ENCODE measurements at places on chromosomes 16 and 17. TPM values are rescaled to one million over a fixed set of nuclear protein-coding genes. Genes with fewer than 3 reads are reported as not detected.

The GLP2R gene
- total RNA-seq: under 0.01 TPM

The ATF7IP2 gene
- 3.1 TPM for total RNA-seq

The NOTUM gene
- not detected for total RNA-seq

The CLEC19A gene
- not detected for total RNA-seq

The ACSM2A gene
- not detected for total RNA-seq

The IRX3 gene
- 15.6 TPM for total RNA-seq

The EFCAB13 gene
- 4.1 TPM for total RNA-seq

The RND2 gene
- 0.34 TPM for total RNA-seq

The TBC1D3H gene
- total RNA-seq: not detected

The C16orf96 gene
- under 0.01 TPM for total RNA-seq

The GAS2L2 gene
- not detected for total RNA-seq

The ABCA5 gene
- 11.7 TPM for total RNA-seq

The KCNJ18 gene
- not detected for total RNA-seq

The CDIP1 gene
- total RNA-seq: 8.7 TPM

The CLEC18C gene
- 0.34 TPM for total RNA-seq

The SLC4A1 gene
- total RNA-seq: not detected

The TNK1 gene
- 0.69 TPM for total RNA-seq

The HBQ1 gene
- 1.4 TPM for total RNA-seq

The CLEC3A gene
- total RNA-seq: not detected

The TBC1D3K gene
- not detected for total RNA-seq

The SEPTIN12 gene
- not detected for total RNA-seq

The XAF1 gene
- total RNA-seq: 162 TPM

The SLFN12 gene
- total RNA-seq: 30.9 TPM

The TAT gene
- not detected for total RNA-seq

The CA10 gene
- total RNA-seq: not detected

The BAIAP3 gene
- total RNA-seq: 0.34 TPM

The SCN4A gene
- not detected for total RNA-seq

The CPNE7 gene
- total RNA-seq: 7.2 TPM

The FZD2 gene
- 3.3 TPM for total RNA-seq

The MT1A gene
- total RNA-seq: 2.8 TPM

The CBX8 gene
- total RNA-seq: 4.9 TPM

The PRAC2 gene
- total RNA-seq: not detected

The SLC6A2 gene
- not detected for total RNA-seq

The WSCD1 gene
- 2.1 TPM for total RNA-seq

The SLC16A11 gene
- total RNA-seq: not detected

The SLC38A8 gene
- 1.8 TPM for total RNA-seq

The PIPOX gene
- total RNA-seq: 1.7 TPM

The TMEM235 gene
- total RNA-seq: not detected

The CDH13 gene
- total RNA-seq: 2.7 TPM

The PLA2G10 gene
- total RNA-seq: not detected

The NXN gene
- total RNA-seq: 13.1 TPM

The FNDC8 gene
- not detected for total RNA-seq

The HOXB13 gene
- not detected for total RNA-seq

The MYL4 gene
- total RNA-seq: not detected

The SOX15 gene
- not detected for total RNA-seq

The TNFRSF17 gene
- total RNA-seq: not detected

The CEP131 gene
- total RNA-seq: 6.5 TPM

The MYH1 gene
- total RNA-seq: not detected

The KRT39 gene
- total RNA-seq: not detected

The BAHCC1 gene
- 19.3 TPM for total RNA-seq

The HP gene
- not detected for total RNA-seq

The KRT12 gene
- 0.34 TPM for total RNA-seq

All from melanocyte of skin (primary cell).